ENCODE measurements at places on chromosomes 3 and 15.
A peak's percentile ranks its signal among the peaks of the same experiment; 100 is the strongest.

- DNase-seq = no peak
These were observed 31.6 kb upstream of the ZNF770 start for GRCh38 chr15:35019404-35020327.

DNA sequence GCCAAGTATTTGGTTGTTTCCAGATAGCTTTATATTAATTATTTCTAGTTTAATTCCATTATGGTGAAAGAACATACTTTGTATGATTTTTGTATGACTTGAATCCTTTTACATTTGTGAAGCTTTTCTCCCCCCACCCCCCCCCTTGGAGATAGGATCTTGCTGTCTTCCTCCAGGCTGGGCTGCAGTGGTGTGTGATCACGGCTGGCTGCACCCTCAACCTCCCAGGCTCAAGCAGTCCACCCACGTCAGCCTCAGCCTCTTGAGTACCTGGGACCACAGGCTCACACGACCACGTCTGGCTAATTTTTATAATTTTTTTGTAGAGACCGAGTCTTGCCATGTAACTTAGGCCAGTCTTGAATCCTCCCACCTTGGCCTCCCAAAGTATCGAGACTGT is 29.5 kb downstream of the ARL8B start:
- no peak for DNase-seq

- DNase-seq = no peak
These were observed 79.2 kb upstream of the ARHGEF3 start for GRCh38 chr3:56880720-56881575.

DNA sequence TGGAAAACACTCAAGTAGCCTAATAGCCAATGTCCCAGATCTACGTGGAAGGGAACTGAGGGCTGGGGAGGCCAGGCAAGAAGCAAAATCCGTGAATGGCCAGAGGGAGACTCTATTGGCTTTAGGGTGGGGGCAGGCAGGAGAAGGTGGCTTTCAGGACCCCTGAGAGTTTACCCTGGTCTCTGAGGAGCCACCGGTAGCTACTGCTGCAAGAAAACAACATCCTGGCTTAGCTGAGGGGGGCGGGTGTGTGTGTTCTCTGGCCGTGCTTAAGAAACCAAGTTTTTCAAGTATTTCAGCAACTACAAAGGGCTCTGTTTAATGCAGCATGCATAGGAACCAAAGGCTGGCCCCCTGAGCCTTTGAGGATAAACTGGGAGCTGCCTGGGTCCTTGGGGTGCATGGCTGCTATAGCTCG is 47.6 kb upstream of the TRPM1 start:
- no peak for DNase-seq

GRCh38 chr3:195931582-195932273 is 23.4 kb upstream of the TNK2 start:
- no peak for DNase-seq

DNA sequence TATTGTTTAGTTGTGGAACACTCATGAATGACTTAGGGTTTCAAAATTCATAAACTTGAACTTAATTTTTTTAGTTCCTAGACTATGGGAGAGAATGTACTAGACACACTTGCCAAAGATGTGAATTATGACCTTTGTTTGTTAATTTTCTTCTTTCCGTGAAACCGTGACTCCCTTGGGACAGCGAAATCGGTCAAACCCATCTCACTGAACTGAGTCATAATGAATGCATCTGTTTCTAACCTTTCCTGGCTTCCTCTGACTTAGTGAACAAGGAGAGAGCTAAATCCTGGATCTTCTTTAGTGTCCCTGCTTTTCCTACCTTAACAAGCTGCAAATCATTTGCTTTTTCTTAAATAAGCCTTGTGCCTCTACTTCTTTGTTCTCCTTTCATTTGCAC is 85.5 kb downstream of the LARS2 start:
- no peak for DNase-seq

DNA sequence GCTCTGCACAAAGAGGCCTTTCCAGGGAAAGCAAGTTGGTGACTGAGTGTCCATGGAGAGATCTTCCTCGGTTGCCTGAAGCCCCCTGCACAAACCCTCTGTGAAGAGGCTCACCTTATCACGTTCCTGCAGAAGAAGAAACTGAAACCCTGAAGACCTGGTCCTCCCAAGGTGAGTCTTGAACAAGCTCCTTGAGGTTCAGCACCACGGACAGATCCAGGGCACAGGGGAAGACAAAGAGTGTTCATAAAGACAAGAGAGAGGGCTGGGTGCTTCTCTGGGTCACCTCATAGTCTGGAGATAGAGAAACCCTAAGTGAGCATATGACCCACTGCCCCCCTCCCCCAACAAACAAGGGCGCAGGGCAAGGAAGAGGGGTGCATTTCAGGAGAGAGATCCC is 21.7 kb upstream of the TBC1D21 start:
- DNase-seq = no peak

DNA sequence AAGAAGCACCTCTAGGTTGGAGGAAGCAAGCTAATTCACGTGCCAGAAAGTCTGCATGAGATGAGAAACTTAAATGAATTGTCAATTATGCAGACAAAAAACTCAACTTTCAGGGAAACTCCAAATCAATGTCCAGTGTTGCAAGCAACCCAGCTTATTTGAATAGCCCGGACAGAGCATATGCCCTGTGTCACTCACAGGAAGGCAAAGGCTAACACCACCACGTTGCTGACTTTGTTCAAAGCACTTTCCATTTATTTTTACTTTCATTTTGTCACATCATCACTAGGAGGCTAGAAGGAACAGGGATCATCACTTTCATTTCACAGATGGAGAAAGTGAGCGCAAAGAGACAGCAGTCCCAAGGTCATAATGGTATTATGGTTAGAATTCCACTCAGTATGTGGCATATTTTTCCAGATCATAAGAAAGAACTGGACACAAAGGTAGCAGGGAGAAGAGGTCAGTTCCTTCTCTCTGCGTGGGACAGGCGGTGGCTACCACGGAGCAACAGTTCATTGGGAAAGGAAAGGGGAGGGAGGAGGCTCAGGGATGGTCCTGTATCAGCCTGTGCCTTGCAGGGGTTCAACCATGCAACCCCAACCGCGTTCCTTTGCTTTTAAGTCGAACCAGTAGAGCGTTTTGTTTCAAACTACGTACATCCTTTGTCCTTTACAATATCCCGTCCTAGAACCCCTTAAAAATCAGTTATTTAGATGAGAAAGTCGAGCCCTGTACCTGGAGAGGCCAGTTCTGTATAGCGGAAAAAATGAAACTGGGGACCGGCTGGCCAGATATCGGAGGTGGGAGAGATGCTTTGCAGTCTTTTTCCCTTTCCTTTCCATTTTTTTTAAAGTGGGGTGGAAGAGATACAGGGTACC is 1.1 kb downstream of the HEG1 start:
- DNase-seq = peak; percentile 39

- DNase-seq = no peak
These were observed 6.1 kb downstream of the PTX3 start for GRCh38 chr3:157442729-157443128.

DNA sequence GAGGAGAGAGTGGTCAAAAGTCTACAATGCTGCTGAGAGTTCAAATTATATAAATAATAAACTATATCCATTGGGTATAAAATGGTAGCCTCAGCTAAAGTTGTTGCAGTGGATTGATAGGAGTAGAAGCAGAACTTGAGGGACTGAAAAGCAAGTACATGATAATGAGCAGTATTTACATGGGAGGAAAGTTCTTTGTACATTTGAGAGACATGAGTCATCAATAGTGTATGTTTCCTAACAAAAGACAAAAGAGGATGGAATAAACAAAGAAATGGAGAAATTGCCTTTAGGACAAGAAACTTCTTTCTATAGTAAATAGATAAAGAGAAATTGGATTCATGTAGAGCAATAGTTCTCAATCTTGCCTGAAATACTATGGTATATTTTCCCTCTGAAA is 110.0 kb upstream of the PLSCR5 start:
- DNase-seq = no peak

- DNase-seq = no peak
These were observed 14.0 kb downstream of the IGDCC3 start for GRCh38 chr15:65363766-65364165.

GRCh38 chr15:58604455-58604923 is 145.0 kb downstream of the ADAM10 start:
- DNase-seq = no peak

DNA sequence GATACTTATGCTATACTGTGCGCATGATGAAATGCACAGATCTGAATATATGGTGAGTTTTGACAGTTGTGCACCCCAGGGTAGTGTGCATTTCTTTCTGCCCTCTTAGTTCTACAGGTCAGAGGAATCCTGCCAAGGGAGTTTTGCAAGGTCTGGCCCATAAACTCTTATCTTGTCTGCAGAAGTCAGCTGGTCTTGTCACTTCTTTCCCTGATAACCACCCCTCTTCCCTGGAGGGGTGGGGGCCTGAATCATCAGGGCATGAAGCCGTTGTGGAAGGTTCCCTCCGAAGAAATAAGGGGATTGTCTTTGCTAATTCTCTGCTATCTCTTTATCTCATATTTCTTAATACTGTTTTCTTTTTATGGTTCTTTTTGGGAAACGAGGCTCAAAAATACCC is 30.4 kb downstream of the TRIM71 start:
- no peak for DNase-seq

GRCh38 chr3:63370094-63370493 is 92.0 kb downstream of the SYNPR start:
- no peak for DNase-seq

DNA sequence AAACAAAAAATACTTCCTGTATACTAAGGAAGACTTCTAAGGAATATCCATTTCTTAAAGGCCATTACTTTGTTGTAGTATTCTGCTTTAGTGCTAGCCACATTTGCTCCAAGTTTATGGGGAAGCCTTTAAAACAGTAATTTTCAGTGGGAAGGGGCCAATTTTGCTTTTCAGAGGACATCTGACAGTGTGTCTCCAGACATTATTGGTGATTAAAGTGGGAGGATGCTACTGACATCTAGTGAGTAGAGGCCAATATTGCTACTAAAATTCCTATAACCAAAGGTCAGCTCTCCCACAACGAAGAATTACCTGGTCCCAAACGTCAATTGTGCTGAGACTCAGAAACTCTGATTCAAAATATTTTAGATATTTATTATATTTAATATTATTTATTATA is 24.8 kb downstream of the SLC28A2 start:
- DNase-seq = peak; percentile 37

DNA sequence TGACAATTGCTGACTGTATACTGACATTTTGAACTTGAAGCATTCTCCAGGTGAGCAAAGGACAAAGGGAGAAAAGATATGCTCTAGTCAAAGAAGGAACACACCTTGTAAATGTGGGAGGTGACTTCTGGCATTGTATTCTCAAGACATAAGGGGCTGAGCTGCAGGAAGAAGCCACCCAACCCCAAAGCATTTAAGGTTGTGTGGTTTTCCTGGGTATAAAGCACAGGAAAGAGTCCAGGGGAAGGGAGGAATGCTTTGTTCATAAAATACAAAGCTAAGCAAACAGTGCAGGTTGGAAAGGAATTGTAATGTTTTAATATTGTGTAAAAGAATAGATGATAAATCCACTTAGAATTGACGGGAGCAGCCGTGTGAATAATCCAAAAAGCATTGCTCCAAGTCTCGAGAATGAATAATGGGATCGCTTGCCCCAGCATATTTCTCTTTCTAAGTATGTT is 102.4 kb upstream of the LRIG1 start:
- DNase-seq = no peak

DNA sequence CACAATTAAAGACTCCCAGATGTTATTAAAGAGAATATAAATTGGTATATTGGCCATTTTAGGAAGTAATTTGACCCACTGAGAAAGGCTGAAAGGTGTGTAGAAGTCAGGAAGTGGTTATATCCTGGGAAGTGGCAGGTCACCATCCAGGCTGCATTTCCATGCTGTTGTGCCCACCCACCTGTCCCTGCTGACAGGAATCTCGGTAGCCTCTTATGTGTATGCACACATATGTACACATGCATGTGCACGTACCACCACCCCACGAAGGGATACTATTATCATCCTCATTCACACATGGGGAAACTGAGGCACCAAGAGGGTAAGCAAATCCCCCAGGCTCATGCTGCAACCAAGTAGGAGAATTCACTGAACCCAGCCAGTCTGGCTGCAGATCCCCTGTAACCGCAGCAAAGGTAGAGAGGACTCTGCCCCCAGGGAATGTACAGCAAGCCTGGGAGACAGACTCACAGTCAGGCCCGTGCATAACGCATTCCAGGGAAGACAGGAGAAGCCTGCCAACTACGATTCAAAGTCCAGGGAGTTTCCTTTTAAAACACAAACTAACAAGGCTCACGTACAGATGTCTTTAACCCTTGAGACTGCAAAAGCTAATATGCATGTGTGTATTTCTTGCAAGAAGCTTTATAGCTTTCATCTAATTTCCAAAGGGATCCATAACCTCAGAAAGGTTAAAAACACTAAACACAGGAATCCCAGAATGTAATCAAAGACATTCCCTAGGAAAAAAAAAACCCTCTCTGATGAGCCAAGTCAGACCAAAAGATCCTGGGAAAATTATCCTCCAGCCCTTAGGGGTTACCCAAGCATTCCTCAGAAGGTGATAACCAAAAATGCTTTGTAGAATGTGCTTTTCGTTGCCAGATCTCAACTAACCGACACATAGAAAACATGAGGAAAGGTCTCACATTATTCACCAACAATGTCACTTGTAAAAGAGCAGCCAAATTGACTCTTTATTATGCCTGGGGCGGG is 129.6 kb downstream of the ADAMTS17 start:
- no peak for DNase-seq

GRCh38 chr3:49566312-49566711 is 12.0 kb downstream of the BSN start:
- no peak for DNase-seq

DNA sequence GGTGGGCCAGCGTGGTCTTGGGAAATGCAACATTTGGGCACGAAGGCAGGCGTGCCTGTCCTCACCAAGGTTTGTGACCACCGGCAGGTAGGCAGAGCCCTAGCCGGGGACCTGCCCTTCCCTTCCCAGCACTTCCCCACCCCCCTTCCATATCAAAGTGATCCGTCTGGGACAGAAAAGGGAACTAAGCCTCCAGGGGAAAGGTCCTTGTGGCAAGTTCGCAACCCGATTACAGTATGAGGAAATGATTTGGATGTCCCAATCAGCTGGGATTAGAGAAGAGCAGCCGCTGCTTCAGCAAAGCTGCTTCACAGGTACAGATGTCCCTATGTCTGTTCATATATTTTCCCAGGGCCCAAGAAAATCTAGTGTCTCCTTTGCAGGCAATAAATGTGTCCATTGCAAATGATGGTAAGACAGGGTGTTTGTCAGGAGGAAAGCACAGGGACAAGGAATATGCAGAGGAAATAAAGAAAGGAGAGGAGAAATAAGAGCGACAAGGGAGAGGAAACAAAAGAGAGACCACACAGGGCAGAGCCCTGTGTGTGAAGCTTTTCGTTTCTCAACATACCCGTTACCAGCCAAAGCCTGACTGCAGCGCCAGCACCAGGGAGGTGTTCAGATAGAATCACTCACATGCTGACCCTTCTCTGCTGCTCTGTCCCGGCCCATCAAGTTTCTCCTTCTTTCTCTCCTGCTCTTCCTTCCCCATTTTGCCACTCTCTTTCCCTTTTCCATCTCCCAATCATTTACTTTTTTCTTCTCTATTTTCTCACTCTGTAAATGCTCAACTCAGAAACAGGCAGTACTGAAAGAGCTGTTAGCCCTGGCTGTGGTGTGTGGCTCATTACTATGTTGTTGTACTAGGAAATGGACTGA is 17.4 kb upstream of the SECISBP2L start:
- no peak for DNase-seq
